ENCODE measurements at places on chromosomes 6 and 20.

DNA sequence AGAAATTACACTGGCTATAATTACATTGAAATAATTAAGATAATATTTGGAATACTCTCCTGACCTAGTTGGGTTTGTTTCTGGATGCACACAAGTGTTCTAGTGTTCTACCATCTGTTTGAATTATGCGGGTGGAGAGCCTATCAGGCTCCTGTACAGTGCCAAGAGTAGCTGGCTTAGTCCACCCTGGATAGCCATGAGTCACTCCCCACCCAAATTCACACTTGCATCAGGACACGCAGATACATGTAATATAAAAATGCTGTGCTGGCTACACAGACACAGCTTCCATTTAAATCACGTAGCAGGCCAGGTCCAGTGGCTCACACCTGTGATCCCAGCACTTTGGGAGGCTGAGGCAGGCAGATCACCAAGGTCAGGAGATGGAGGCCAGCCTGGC lies 686.2 kb upstream of the SLC35B3 start:
- no peak for DNase-seq

GRCh38 chr6:52310932-52311331 lies 26.4 kb upstream of the MCM3 start:
- no peak for DNase-seq

- DNase-seq, result no peak
These were observed 18.2 kb upstream of the SGK2 start for GRCh38 chr20:43540673-43541060.

- no peak for DNase-seq
These were observed 220.5 kb upstream of the PMEPA1 start for GRCh38 chr20:57930351-57930750.

- DNase-seq, result peak; percentile 7
These were observed 205.7 kb downstream of the DOK5 start for GRCh38 chr20:54680872-54681619.

DNA sequence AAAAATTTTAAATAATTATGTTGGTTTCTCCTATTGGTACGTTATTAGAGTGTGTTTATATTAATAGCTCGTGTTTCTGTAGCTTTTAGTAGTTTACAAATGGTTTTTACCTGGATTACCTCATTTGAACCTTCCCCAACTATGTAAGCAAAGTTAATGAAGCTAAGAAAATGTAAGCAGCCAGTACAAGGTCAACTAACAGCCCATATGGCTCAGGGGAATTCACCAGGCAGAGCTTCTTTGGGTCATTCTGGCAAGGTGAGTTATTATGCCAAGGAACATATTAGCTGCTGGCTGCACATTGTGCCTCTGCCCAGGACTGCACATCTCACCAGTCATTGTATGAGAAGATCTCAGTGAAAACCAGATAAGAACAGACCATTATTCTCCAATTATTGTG lies 27.0 kb upstream of the MARCKS start:
- no peak for DNase-seq

GRCh38 chr20:45467861-45468260 lies 1.7 kb upstream of the WFDC2 start:
- DNase-seq, result no peak

DNA sequence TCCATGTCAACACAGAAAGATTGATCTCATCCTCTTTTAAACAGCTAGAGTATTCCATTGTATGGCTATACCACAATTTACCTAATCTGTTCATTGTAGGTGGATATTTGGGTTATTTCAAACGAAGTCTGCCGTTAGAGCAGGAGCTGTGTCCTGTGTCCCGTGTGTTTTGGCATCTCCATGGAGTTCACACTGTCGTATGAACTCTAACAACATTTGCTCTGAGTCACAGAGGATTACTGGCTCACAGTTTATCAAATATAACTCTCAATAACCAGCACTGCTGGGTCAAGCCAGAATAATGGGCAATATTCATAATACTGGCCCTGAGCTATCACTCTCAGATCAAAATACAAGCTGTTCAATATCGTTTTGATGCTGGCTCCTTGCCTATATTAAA lies 16.4 kb downstream of the TRAM2 start:
- DNase-seq, result no peak

DNA sequence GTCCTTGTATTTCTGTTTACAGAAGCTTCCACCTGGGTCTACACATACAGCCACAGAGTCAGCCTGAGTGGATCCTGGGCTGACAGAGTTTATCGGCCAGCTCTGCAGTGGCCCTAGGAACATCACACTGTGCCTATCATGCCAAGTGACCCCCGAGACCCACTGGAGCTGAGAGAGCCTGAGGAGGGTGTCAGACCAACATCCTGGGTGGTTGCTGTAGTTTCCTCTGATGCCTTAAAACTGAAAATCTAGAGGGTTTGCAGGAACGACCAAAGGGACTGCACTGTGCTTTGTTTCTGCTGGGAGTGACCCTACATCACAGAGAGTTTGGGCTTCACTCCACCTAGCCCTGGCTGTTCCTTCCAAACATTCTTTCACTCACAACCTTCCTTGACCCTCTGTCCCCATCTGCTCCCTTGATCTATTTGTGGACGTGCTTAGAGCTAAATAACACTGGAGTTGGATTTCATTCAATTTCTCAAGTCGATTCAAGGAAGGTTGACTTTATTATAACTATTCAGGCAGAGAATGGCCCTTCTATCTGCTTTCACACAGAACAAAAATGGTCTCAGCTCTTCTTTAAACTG lies 18.1 kb downstream of the MYLK4 start:
- DNase-seq, result no peak
